ENCODE measurements at places on chromosomes 3 and 15.

DNA sequence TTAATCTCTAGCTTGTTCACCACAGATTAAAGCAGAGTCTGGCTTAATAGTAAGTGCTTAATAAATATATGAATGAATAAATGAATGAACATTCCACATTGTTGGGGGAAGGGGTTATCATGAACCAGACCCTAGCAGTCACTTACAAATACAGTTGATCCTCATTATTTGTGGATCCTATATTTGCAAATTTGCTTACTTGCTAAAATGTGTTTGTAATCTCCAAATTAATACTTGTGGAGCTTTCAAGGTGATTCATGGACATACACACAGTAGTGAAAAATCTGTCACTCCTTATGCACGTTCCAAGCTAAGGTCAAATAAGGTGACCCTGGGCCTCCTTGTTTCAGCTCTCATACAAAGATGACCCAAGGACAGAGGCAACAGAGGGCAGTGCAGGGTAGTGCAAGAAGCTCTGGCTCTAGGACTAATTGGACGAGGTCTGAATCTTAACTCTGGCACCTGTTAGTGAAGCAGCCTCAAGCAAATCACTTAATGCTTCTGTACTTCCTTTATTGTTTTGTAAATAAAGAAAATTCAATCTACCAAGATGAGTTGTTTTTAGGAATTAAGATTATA is 112.8 kb upstream of the C2CD4B start:
- no peak for DNase-seq

DNA sequence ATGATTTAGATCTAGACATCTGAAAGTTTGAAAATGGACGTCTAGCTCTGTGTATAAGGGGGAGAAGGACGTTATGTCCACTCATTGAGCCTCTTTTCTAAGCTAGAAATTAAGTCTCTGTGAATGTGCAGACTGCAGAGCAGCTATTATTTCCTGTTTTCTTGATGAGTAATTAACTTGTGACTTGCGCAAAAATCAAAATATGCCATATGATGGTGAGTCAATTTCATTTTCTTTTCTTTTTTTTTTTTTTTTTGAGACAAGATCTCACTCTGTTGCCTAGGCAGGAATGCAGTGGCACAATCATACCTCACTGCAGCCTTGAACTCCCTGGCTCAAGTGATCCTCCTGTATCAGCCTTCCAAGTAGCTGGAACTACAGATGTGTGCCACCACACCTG is 14.1 kb downstream of the LACTB start:
- DNase-seq = no peak

DNA sequence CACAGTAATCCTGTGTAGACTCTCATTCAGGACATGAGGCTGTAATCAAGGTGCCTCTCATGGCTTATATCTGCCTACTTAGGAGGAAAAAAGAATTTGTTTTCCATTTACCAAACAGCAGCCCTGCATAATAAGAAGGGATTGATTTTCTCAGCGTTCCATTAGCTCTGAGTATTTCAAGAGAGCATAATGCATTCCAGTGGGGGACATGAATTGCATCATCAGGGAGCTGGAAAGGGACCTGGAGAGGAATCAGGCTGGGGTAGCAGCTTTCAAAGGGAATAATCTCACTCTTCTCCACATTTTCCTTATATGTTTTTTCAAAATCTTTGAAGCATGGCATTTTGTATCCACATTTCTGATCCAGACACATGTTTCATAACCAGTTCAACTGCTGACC is 150.6 kb upstream of the ANKRD28 start:
- no peak for DNase-seq

DNA sequence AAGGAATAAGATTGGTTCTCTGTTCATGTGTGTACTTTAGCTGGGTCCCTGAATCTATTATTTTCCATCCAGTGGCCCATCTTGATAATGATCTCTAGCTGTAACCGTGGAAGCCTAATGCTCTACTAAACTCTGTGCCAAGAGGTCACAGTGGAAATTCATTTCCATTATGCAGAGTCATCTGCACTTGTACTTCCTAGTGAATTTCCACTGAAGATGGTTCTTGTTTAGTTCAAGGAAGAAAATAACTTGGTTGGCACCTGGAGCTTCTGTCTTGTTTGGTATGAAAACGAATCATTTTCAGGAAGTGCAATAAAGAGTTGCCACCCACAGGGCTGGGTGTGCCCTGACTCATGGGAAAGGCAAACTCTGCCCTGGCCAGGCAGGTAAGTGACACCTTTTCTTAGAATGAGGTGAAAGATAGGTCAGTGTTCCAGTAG is 10.3 kb downstream of the LPP start:
- no peak for DNase-seq

DNA sequence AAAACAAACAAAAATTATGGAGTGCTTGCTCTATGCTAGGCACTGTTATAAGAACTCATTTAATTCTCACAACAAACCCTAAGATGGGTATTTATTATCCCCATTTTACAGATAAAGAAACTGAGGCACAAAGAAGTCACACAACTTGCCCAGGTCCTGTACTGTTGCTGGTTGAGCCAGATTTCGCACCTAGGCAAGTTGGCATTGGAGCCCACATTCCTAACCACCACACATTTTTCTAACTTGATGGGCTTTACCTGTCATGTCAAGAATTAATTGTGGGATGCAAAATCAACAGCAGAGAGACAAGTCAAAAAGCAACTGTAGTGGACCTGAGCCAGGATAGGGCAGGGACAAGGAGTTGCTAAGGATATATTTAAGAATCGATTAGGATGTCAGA is 47.9 kb upstream of the VILL start:
- no peak for DNase-seq

- no peak for DNase-seq
Measured at GRCh38 chr15:45456212-45457106, 66.1 kb downstream of the SLC30A4 start.

DNA sequence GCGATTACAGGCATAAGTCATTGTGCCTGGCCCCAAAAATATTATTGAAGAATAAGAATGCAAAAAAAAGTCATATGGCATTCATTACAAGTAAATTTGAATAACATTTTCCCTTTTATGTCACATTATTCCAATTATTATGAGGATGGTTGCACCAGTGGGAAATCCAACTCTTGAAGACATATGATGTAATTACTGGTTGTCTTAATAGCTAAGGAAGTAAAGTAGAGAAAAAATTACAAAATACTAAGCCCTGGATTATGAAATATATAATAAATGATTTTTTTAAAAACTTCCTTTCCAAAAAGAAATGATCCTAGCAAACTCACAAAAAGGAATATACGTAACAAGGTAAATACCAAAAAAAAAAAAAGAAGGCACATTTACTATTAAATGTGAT is 98.9 kb downstream of the FMN1 start:
- no peak for DNase-seq

DNA sequence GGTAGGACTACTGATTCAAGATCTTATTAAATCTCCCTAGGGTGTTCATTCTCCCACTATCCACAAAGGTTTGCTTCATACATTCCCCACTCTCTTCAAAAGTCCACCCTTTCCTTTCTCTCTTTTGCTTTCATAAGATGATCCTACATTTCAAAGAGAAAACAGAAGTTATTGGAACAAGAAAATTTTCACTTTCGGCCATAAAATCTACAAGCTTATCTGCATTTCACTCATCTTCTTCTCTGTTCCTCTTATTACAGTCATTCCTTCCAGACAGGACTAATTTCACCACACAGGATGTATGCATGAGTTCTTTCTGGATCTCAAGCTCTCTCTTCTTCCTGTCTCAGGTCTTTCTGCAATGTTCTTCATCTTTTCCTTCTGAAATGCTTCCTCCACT is 238.7 kb downstream of the ISL2 start:
- DNase-seq = no peak

- no peak for DNase-seq
Measured at GRCh38 chr3:100893108-100893507, 100.1 kb downstream of the ABI3BP start.

- DNase-seq = no peak
Measured at GRCh38 chr3:13348661-13349396, 71.3 kb downstream of the NUP210 start.

DNA sequence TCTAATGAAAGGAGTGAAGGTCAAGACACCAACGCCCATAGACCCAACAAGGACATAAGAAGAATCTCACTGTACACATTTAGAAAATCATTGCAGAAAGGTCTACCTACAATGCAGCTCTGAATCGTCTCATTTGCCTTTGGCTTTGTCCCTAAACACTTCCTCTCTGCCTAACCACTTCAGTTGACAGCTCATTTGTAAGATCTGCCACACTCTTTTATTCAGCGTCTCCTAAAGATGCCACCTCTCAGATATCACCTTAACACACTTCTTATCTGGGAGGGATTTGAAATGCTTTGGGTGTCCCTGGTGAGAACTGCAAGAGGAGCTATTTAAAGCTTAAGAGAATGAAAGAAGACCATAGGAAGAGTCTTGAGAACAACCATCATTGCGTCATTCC is 38.7 kb downstream of the RAB27A start:
- no peak for DNase-seq

GRCh38 chr15:60358935-60359682 is 38.7 kb downstream of the ANXA2 start:
- peak; percentile 99 for DNase-seq

DNA sequence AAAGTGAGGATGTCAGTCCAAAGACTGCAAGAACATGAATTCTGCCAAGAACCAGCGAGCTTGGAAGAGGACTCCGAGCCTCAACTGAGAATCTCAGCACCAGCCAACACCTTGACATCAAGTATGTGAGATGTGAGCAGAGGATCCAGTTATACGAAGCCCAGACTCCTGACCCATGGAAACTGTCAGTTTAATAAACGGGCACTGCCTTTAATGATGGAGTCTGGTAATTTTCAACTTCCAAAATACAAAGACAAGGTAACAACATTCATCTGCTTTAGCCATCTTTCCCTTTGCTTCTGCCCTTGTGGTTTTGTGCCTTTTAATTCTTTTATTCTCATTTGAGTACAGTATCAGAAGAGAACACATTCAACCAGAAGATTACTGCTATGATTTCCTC is 211.9 kb downstream of the ULK4 start:
- DNase-seq = no peak

- no peak for DNase-seq
Measured at GRCh38 chr3:156674911-156675829, 780 bp downstream of the TIPARP start.

- DNase-seq = no peak
Measured at GRCh38 chr3:141260630-141260927, 29.0 kb downstream of the PXYLP1 start.

DNA sequence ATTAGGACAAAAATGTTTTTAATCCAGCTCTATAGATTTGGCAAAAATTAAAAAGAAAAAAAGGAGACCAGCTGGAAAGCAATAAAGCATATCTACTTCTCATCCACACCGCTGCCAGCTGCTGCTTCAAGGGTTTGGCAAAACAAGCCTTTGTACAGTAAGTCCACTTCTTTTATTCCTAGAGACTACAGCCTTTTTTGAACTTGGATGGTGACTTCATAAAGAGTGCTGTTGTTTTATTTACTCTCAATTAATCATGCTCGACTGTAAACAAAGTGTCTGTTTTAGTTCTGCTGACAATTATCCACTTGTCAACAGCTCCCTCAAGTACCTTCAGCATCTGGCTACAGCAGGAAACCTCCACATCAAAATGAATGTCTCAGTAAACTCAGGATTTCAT is 12.3 kb upstream of the FOXB1 start:
- peak; percentile 23 for DNase-seq

DNA sequence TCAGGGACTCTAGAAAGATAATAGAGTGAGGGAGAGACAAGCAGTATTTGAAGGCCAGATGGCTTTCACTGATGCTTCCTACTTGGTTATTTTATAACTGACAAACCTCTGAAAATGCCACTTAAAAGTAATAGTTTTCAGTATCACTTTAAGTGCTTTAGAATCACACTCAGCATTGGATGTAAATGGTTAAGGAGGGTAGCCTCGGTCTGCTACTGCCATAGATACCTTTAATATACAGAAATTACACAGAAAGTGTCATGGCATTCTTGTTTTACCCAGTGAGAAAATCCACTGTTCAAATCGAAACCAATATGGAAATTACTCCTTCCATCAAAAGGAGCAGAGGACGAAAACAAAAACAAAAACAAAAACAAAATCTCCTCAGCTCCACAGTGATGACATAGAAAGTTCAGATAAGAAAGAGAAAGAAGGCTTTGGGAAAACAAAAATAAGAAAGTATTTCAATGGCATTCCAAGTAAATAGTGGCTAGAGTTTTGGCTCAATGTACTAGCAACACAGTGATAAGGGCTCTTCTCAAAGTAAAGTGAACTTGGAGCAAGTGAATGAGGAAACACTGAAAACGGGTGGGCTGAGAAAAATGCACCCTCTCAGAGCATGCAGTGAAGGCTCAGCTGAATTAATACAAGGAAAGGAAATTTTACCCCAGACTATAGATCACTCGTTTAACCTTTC is 43.2 kb upstream of the CD47 start:
- DNase-seq = no peak

GRCh38 chr15:63051156-63052066 is 8.9 kb downstream of the TPM1 start:
- no peak for DNase-seq

- no peak for DNase-seq
Measured at GRCh38 chr15:78052545-78052944, 25.0 kb downstream of the TBC1D2B start.

DNA sequence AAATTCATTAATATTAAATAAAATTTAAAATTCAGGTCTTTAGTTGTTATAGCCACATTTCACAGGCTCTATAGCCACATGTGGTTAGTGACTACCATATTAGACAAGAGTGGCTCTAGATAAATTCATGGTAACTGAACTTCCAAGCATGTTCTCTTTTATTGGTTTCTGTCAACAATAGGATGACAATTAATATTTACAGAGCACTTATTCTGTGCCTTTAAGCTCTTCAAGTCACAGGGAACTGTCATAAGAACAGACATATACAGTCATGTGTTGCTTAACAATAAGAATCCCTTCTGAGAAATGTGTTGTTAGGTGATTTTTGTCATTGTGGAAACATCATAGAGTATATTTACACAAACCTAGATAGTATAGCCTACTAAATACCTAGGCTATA is 38.8 kb upstream of the SLC25A36 start:
- no peak for DNase-seq

DNA sequence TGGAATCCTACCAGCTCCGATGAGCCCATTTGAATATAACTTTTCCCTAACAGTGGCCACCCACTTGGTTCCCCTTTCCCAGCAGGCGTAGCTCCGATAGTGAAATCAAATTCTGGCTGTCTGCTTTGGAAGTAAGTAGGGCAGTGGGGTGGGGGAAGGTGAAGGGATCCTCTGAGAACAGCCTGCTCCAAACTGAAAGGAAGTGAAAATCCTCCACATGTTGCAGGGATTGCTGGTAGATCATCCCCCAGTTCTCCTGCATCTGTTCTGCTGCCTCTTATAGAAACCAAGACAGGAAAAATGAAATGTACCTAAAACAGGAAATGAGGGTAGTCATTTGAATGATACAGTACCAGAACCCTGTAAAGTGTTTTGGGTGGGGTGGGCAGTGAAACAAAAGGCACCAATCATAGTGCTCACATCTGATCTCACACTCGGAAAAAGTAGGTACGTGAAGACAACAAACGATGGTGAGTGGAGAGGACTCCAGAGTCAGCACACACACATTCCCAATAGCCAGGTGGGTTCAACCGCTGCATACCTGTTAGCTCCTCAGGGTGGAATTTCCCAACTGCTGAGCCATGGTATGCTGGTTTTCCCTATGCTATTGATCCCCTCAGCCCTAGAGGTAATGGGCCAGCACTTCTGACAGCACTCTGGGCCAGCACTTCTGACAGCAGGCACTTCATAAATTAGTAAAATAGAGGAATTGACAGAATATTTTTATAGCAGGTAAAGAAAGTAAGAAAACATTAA is 304.9 kb upstream of the ADAMTS9 start:
- no peak for DNase-seq

All from NCI-H524 treated with DMSO at 0.1 percent for 48 hours (cell line).